ENCODE measurements at places on chromosomes 2 and 18. TPM values are rescaled to one million over a fixed set of nuclear protein-coding genes. Genes with fewer than 3 reads are reported as not detected.

The PKP4 gene
- 36.6 TPM for total RNA-seq

The ST8SIA3 gene
- not detected for total RNA-seq

The REG1B gene
- total RNA-seq: not detected

The UGT1A3 gene
- total RNA-seq: not detected

The MOCOS gene
- total RNA-seq: 2.9 TPM

The IL36A gene
- total RNA-seq: not detected

The LRATD1 gene
- under 0.01 TPM for total RNA-seq

The REG3A gene
- not detected for total RNA-seq

The SLC11A1 gene
- 0.28 TPM for total RNA-seq

The B4GALT6 gene
- total RNA-seq: 2.8 TPM

The AMER3 gene
- not detected for total RNA-seq

The SCN1A gene
- total RNA-seq: 0.19 TPM

The IL36B gene
- not detected for total RNA-seq

The PTPRM gene
- total RNA-seq: 19.9 TPM

The GCKR gene
- 1.9 TPM for total RNA-seq

The PTPN18 gene
- 10.7 TPM for total RNA-seq

The MPP4 gene
- 9.8 TPM for total RNA-seq

The SLC5A7 gene
- not detected for total RNA-seq

The AGXT gene
- not detected for total RNA-seq

The B3GNT7 gene
- under 0.01 TPM for total RNA-seq

The QPCT gene
- 35.0 TPM for total RNA-seq

The MBP gene
- total RNA-seq: 16.6 TPM

The SERPINB3 gene
- total RNA-seq: not detected

The SELENOI gene
- total RNA-seq: 32.2 TPM

The LAMA1 gene
- 91.6 TPM for total RNA-seq

The TMEM37 gene
- total RNA-seq: under 0.01 TPM

The MATN3 gene
- 0.28 TPM for total RNA-seq

The ST8SIA5 gene
- total RNA-seq: not detected

The VWA3B gene
- total RNA-seq: not detected

The DIPK1C gene
- not detected for total RNA-seq

The CDH2 gene
- total RNA-seq: 166 TPM

The MAB21L4 gene
- not detected for total RNA-seq

The CCDC102B gene
- total RNA-seq: 46.2 TPM

The CIDEA gene
- total RNA-seq: 0.58 TPM

The ATRAID gene
- 136 TPM for total RNA-seq

The NT5C1B gene
- total RNA-seq: not detected

The SERPINB7 gene
- 0.38 TPM for total RNA-seq

The GPN1 gene
- total RNA-seq: 60.2 TPM

The L3MBTL4 gene
- under 0.01 TPM for total RNA-seq

The GBX2 gene
- total RNA-seq: not detected

The WBP1 gene
- total RNA-seq: 58.9 TPM

The FN1 gene
- 5,379 TPM for total RNA-seq

The FBXO48 gene
- total RNA-seq: 0.28 TPM

The FARP2 gene
- 33.8 TPM for total RNA-seq

The PTPRN gene
- 12.7 TPM for total RNA-seq

The POU3F3 gene
- 0.19 TPM for total RNA-seq

The LIMS4 gene
- 8.1 TPM for total RNA-seq

The NOSTRIN gene
- total RNA-seq: 1.4 TPM

The SIX3 gene
- not detected for total RNA-seq

The KCNF1 gene
- under 0.01 TPM for total RNA-seq
